ENCODE measurements at places on chromosomes 5 and 9. TPM values are rescaled to one million over a fixed set of nuclear protein-coding genes. Genes with fewer than 3 reads are reported as not detected.

Gene SPINK4
- polyA plus RNA-seq = not detected

Gene TMEM174
- polyA plus RNA-seq = not detected

Gene LIX1
- not detected for polyA plus RNA-seq

Gene DMGDH
- polyA plus RNA-seq = 2.1 TPM

Gene RASGRF2
- polyA plus RNA-seq = 18.4 TPM

Gene F2RL1
- polyA plus RNA-seq = 1.8 TPM

Gene SHISAL2B
- polyA plus RNA-seq = not detected

Gene SPATA31C1
- not detected for polyA plus RNA-seq

Gene BHMT2
- polyA plus RNA-seq = 18.4 TPM

Gene GZMA
- 12.9 TPM for polyA plus RNA-seq

Gene RFESD
- 3.4 TPM for polyA plus RNA-seq

Gene DNAJC25
- polyA plus RNA-seq = 8.9 TPM

Gene CAMK2A
- polyA plus RNA-seq = 1.2 TPM

Gene CARTPT
- not detected for polyA plus RNA-seq

Gene HOMER1
- polyA plus RNA-seq = 1.8 TPM

Gene TLE1
- 38.9 TPM for polyA plus RNA-seq

Gene EQTN
- not detected for polyA plus RNA-seq
